Pons (tissue), 1 donor: ENCODE measurements at places on chromosomes 5 and 9.

GRCh38 chr5:126515337-126515736 lies 79.7 kb downstream of the ALDH7A1 start:
- no peak for DNase-seq

- DNase-seq, result no peak
Measured at GRCh38 chr5:58446024-58446423, 13.9 kb downstream of the PLK2 start.

DNA sequence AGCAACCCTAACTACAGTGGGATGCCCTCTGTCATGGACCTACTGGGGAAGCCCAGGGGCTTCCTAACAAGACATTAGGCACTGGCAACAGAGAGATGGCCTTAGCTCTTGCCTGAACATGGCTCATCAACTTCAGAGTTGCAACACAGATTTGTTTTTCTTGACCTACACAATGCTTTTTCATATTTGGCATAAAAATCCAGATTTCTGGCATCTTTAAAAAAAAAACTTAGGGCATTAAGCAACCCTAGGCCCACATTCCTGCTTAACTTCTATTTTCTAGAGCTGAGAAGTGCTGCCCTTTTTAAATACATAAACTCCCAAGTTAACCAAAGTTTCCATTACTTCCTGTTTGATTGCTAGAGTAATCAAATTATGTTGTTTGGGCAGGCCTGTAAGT lies 8.0 kb downstream of the GRIA1 start:
- no peak for DNase-seq

- DNase-seq, result no peak
Measured at GRCh38 chr5:59554501-59554900, 339.0 kb downstream of the PDE4D start.

GRCh38 chr5:120527251-120527650 lies 63.2 kb downstream of the PRR16 start:
- DNase-seq, result no peak

DNA sequence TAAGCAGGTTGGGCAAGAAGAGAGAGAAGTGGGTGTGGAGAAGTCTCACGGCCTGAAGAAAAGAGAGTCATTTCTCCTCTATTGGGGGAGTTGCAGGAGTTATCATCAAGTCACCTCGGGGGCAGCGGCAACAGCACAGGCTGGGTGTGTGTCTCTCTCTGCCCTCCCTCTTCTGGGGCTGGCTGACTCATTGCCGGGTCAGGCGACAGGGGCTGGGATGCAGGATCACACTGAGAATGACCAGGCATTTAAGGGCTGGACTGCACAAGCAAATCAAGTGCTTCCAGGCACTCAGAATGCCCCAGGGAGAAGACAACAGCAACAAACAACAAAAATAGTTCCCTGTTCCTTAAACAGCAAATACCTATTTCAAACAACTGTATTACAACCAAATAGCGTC lies 6.3 kb upstream of the EQTN start:
- no peak for DNase-seq

- no peak for DNase-seq
Measured at GRCh38 chr5:133460172-133460758, 152.1 kb downstream of the FSTL4 start.

- DNase-seq, result no peak
Measured at GRCh38 chr5:109027983-109028607, 280.4 kb downstream of the FER start.

DNA sequence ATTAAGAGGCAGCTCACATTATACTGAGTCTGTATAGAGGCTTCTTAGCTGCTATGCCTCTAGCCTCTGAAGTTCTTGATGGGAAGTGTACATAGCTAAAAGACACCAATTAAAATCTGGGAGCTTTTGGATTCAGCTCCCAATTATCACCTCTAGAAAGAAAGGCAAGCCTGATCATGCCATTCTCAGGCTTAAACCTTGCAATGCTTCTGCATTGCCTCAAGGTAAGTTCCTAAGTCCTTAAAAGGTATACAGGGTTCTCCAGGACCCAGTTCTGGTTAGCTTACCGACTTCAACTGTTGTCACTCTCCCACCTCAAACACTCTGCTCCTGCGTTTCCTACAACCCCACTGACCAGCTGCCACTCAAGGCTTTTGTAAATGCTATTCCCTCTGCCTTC lies 17.5 kb upstream of the CCL28 start:
- DNase-seq, result no peak

GRCh38 chr9:134985451-134985850 lies 67.7 kb upstream of the FCN1 start:
- DNase-seq, result no peak

GRCh38 chr5:143570989-143571388 lies 167.5 kb upstream of the NR3C1 start:
- no peak for DNase-seq

- no peak for DNase-seq
Measured at GRCh38 chr5:80959138-80959537, 1.0 kb upstream of the RASGRF2 start.

DNA sequence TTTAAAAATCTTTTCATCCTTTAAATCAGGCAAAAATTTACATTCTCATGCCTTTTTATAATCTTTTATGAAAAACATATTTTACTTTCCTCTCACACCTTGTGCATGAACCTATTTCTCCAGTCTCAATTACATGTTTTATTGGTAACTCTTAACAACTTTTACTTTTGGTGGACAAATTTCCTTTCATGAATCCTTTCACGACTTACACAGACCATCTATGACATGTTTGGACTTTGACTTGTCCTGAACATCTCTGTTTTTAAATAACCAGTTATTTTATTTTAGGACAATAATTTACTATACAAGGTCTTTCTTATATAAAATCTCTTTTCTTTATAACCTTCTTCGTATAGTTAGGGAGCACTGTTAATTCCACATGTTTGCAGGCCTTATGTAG lies 26.5 kb upstream of the MTMR12 start:
- no peak for DNase-seq

- DNase-seq, result no peak
Measured at GRCh38 chr9:84512493-84512892, 157.0 kb upstream of the NTRK2 start.

- DNase-seq, result no peak
Measured at GRCh38 chr5:180816608-180817534, 14.3 kb upstream of the MGAT1 start.

DNA sequence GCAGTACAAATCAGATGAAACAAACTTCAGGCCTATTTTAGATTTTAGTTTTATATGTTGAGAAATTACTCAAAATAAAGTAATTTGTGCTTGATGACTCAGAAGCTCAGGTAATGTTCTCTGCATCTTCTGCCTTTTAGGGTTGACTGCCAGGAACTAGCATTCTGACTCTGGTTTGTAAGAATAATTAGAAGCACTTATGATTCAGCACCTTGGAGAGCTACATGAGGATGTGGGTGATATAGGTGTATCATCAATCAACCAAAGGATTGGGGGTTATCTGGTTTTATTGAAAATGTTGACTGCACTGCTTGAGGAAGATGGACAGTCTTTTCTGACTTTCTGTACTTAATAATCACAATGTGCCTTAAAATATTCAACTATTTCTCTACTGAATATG lies 118.7 kb upstream of the SGCD start:
- no peak for DNase-seq

GRCh38 chr9:37264539-37264938 lies 144.2 kb downstream of the ZCCHC7 start:
- no peak for DNase-seq

DNA sequence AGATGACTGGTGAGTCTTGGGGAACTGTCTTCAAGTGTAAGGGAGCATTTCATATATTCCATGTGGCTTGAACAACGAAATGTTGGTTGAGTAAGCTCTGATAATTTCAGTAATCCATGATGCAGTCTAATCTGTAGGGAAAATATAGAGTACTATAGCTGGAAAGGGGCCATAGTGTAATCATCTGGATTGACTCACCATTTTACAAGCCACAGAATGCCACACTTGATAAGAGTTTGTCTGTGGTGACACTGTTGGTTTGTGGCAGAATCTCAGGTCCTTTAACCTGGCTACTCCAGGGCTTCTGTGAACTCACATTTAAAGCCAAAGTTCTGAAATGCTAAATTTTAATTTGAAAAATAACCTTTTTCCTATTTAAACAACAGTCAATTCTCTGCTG lies 16.3 kb upstream of the MAML1 start:
- DNase-seq, result no peak

GRCh38 chr5:84696651-84697050 lies 312.0 kb upstream of the EDIL3 start:
- no peak for DNase-seq

DNA sequence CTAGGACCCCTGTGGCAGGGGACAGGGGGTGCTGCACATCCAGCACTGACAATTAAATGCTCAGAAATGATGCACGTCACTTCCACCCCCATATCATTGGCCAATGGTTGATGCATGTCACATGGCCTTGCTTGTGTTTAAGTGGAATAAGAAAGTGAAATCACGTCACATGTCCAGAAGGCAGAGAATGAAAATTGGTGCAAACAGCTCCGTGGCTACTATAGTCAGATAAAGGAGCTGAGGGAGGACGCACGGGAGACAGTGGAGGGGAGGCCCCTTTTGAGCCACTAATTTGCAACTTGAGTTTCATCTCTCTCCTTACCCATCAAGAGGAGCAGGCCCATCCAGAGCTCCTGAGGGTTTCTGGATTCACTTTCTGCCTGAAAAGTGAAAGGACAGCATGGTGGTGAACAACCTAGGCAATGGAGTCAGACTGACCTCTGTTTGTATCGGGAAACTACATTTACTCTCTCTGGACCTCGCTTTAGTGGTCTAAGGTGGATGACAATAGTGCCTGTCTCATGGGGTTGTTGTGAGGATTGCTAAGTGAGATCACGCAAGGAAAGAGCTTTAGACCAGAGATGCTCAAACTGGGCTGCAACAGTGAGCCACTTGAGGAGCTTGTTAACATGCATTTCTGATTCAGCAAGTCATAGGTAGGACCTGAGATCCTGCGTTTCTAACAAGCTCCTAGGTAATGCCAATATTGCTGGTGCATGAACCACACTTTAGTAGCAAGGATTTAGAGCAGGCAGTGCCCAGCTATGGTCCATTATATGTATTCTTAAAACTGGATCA lies 133.9 kb upstream of the ADRA1B start:
- DNase-seq, result no peak

GRCh38 chr9:20788526-20789451 lies 104.7 kb downstream of the FOCAD start:
- DNase-seq, result peak; percentile 16

GRCh38 chr9:35729700-35730485 lies 2.1 kb downstream of the TLN1 start:
- peak; percentile 63 for DNase-seq

GRCh38 chr5:52846182-52846842 lies 58.6 kb downstream of the ITGA1 start:
- no peak for DNase-seq

DNA sequence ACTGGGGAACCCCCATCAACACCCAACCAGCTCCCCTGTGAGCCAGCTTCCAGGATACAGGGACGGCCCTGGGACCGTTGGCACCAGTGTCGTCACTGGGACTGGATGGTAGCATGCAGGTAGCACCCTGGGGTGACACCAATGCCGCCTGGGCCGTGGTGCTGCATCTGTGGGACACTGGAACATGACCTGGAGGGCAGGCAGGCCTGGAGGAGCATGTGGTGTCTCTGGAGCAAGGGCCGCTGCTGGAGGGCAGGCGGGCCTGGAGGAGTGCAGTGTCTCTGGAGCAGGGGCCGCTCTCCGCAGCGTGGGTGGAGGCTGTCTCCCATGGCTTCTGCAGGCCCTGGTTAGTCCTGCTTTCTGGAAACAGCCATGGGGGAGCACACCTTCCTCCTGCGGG lies 13.1 kb downstream of the LPCAT1 start:
- no peak for DNase-seq

DNA sequence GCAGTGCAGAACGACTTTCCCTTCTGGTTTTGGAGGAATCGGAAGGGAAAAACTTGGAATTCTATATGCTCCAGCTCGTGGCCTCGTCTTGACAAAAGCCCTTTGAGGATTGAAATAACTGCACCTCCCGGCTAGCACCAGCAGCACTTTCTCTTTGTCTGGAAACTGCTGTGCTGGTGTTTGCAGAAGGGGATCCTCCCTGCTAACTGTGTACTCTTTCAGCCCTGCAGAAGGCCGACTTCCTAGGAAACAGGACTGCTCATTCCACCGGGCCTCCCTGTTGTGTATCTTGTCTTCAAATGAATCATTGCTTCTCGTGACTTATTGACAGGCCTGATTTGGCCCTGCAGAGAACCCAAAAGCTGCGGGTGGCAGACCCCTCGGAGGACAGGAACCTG lies 23.6 kb downstream of the STC2 start:
- DNase-seq, result no peak

- DNase-seq, result no peak
Measured at GRCh38 chr9:127803507-127804352, 1.0 kb downstream of the FPGS start.

- no peak for DNase-seq
Measured at GRCh38 chr9:16752601-16753000, 117.9 kb downstream of the BNC2 start.

DNA sequence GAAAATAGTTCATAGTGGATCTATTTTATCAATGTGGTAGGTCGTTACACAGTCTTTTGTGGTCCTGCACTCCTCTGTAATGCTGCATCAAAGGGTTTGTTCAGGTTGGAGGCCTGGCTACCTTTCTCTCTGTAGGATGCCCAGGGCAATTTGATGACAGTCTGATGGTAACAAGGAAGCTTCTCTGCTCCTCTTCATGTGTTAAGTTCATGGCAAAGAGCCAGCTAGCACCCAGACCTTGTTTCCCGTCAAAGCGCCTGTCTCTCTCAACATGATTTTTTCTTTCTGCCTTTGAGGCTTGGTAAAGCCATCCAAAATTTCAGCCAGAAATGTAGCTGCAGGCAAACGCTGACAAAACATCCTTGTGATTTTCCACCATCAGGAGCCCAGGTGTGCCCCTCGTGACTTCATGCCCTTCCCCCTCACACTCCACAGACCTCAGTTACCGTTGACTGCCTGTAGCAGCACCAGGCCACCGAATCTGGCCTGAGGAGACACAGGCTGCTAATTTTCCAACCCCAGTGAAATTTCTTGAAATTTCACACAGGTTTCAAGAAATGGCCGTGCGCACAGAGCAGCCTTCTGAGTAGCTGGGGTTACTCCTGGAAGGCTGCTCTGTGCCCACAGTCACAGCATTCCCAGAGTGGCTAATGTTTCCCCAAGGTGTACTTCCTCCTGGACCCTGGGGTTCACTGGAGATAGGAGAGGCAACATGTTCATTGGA lies 292.7 kb downstream of the CWC27 start:
- no peak for DNase-seq

DNA sequence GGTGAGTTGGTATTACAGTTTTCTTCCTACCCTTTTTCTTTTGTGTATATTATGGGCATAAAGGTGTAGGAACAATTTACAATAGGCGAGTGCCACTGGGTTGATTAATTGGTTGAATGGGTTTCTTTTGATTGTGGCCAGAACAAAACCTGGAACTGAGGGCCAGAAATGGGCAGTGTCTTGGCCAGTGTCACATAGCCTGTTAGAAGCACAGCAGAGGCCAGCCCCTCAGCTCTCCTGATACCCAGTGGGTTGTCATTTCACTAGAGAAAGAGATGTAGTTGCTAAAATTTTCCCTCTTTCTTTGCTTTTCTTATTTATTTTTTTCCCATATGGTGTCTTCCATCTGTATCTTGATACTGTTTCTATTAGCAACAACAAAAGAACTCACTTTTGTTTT lies 38.8 kb upstream of the SEMA6A start:
- no peak for DNase-seq
